ENCODE measurements at places on chromosomes 16 and 17. TPM values are rescaled to one million over a fixed set of nuclear protein-coding genes. Genes with fewer than 3 reads are reported as not detected.

DNA sequence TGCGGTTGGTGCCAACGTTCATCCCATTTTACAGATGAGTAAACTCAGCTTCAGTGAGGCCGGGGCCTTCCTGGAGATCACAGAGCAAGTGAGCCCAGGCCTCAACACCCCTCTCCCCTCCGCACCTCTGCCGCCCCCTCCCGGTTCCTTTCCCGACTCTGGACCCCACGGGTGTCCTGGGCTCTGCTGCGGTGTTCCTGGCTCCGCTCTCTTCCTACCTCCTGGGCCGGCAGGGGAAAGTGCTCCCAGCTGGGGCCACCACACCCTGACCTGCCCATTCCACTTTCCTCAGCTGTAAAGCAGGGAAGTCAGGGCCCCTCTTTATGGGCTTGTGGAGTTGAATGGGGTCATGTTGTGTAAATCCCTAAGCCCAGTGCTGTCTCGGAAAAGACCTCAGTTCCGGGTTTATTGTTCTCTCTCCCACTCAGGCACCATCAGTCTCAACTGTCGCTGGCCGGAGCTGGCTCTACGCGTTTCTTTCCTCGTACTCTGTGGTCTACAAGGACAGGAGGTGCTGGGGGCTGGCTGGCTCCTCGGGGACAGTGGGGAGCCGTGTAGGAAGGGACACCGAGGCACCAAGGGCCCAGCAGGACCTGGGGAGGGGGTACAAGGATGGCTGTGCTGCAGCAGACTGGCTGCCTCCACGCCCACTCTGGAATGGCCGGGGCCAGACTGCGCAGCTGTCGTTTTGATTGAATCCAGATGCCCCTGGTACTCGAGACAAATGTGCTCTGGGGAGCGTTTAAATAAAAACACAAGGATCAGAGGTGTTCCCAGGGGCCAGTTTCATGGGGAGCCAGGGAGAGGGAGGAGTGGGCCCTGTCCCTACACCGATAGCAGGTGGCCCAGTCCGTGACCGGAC lies 21.7 kb upstream of the ACSF3 start:
- DNase-seq, result no peak

LRRC75A gene
- total RNA-seq, result 1.8 TPM

HOXB6 gene
- total RNA-seq, result not detected

DNA sequence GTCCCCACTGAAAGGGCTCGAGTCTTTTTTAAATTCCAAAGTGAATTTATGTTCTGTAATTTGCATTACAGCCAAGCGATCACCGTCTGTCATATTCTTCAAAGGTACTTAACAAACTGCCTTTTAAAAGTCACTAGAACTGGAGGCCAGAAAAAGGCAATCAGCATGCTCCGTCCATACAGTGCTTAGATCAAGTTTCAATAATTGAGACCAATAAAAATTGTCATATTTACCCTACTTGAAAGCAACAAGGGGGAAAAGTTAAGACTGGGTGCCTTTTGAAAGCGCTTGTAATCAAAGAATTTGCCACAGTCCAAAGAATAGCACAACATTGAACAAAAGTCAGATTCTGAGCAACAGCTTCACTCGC lies 9.0 kb upstream of the ZFHX3 start:
- no peak for DNase-seq

DNA sequence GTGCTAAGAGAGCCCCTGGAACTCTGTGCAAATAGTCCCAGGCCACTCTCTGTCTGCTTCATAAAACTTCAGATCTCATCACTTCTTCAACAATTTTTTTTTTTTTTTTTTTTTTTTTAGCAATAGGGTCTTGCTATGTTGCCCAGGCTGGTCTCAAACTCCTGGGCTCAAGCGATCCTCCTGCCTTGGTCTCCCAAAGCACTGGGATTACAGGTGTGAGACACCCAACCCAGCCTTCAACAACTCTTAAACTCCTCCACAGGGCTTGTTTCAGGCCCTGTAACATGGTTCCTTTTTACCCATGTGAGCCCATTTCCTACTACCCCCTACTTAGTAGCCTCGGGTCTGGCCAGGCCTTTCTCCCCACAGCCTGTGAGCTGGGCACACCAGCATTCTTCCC lies 39.3 kb upstream of the ICAM2 start:
- no peak for DNase-seq

EFCAB13 gene
- total RNA-seq, result 4.3 TPM

- DNase-seq, result no peak
Measured at GRCh38 chr17:41682631-41683030, 6.1 kb upstream of the EIF1 start.

GRCh38 chr16:23827057-23827456 lies 8.7 kb upstream of the PRKCB start:
- peak; percentile 25 for DNase-seq

NOD2 gene
- total RNA-seq, result 1.6 TPM

DNA sequence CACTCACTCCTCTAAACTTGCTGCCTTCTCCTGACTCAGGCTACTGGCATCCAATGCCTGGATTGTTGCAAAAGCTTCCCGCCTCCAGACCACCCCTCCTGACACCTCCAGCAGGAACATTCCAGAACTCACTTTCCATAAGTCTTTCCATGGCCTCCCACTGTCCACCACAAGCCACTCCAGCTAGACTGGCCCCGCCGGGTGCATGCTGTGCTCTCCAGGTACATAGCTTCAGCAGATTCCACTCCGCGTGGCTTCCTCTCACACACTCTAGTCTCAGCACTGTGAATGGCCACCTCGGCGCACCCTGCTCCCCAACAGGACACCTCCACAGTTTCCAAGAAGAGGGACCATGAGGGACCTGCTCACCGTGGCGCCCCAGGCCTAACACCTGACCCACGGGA lies 25.9 kb upstream of the FAAP100 start:
- no peak for DNase-seq

- DNase-seq, result no peak
Measured at GRCh38 chr17:40180694-40181093, 3.4 kb downstream of the RAPGEFL1 start.

TNP2 gene
- total RNA-seq, result not detected

TMEM235 gene
- total RNA-seq, result not detected

DNA sequence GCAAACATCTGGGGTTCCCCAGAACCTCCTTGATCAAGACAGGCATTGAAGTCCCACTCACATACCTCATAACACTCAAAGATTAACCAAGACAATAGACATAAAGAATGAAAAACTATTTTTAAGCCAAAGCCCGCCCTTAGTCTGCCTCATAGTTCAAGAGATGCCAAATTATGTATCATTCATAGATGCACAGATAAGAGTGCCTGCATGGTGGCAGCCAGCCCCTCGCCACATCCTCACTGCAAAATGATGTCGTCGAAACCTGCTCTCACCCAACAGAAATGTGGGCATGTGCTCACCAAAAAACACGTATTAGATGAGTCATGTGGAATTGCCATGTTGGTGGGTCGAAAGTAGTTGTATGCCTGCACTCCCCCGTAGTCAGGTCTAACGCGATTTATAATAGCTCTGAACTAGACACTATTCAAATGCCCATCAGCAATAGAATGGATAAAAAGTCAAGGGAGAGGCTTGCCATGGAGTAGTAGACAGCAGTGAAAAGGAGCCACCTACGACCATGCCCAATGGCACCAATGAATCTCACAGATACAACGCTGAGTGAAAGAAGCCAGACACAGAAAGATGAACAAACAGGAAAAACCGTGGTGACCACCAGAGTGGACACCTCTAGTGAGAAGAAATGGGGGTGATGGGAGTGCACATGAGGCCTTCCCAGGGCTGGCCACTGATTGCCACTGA lies 64.8 kb downstream of the C16orf95 start:
- peak; percentile 39 for DNase-seq

DNA sequence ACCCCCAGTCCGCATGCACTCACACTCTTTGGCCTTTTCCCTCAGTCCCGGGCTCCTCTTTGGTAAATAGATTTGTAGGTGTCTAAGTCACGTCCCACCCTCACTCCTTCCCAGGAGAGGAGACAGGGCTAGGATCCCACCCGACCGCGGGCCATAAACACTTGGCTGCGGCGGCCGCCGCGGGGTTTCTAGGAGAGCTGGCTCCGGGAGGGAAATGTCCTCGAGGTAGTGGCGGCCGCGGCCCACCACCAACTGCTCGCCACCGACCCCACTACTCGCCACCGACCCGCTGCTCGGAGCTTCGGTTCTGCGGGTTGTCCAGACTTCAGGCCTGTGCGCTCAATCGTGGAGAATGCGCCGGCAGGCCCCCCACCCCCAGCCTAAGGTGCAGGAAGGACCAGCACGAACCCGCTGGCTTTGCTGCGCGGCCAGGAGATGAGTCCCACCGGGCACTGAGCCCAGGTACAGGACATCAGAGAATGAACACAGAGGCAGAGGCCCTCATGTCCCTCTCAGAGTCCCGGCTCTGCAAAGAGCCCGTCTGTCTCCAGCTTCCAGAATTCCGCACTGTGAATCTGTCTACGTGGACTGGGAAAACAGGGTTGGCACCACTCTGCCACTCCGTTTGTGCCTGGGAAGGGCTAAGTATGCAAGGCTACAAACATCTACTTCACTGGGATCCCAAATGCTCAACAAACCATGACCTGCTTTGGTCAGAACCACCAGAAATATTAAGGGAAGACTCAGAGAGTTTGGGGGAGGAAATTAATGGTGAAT lies 2.5 kb downstream of the PRAC2 start:
- no peak for DNase-seq

- DNase-seq, result no peak
Measured at GRCh38 chr16:50887500-50888298, 145.8 kb downstream of the CYLD start.

GDPD3 gene
- total RNA-seq, result 4.5 TPM

DNA sequence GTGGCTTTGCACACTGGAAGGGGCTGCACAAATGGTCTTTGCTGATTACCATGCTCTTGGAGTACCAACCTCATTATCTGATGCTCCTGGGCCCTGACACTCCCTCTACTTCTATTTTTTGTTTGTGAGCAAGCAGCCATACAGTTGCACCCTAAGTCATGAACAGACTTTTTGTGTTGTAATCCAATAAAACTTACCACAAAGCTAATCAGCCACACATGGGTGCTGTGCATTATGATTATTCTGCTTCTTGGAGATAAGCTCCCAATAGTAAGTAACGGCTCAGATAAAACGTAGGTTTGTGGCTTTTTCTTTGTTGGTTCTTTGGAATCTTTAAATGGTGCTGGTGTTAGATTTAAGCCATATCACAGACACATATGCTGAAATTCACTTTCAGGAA lies 76.2 kb downstream of the CCT6B start:
- DNase-seq, result no peak

SOX8 gene
- total RNA-seq, result 2.1 TPM

DNA sequence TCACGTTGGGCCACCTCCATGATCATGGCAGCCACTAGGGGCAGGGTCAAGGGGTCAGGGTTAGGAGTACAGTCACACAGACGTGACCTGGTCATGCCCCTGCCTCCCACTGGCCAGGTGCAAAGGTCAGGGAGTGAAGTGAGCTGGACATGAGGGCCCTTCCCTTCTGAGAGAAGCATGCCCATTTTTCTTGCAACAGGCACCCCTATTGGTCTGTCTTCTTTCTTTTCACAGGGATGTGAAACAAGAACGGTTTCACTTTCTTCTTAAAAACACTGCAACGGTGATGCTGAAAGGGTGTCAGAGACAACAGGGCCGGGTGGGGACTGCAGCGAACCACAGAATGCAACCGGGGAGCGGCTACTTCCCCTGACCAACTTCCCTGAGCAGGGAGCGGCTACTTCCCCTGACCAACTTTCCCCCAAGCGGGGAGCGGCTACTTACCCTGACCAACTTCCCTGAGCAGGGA lies 52.1 kb upstream of the DOC2B start:
- no peak for DNase-seq

- no peak for DNase-seq
Measured at GRCh38 chr16:49701789-49702494, 154.0 kb downstream of the ZNF423 start.

BRIP1 gene
- 14.5 TPM for total RNA-seq

RFFL gene
- total RNA-seq, result 11.3 TPM

DNA sequence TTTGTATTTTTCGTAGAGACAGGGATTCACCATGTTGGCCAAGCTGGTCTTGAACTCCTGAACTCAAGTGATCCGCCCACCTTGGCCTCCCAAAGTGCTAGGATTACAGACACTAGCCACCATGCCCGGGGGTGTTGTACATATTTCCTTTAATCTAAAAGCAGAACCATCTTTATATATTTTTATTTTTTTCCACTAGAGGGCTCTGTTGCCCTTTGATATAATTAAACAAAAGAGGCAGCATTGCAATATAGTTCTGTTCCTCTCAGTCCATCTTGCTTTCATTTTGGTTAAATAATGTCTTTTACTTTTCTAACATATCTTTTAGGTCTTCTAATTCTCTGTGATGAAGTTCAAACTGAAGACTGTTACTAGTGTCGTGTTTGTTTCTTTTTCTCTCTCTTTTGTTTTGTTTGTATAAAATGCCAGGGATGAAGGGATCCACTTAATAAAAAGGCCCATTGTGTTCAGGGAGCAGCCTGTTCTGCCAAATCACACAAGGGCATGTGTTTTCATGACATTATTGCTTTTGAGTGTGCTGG lies 23.4 kb downstream of the WWOX start:
- peak; percentile 44 for DNase-seq

- DNase-seq, result no peak
Measured at GRCh38 chr17:81924557-81925532, 2.7 kb downstream of the MAFG start.

DNA sequence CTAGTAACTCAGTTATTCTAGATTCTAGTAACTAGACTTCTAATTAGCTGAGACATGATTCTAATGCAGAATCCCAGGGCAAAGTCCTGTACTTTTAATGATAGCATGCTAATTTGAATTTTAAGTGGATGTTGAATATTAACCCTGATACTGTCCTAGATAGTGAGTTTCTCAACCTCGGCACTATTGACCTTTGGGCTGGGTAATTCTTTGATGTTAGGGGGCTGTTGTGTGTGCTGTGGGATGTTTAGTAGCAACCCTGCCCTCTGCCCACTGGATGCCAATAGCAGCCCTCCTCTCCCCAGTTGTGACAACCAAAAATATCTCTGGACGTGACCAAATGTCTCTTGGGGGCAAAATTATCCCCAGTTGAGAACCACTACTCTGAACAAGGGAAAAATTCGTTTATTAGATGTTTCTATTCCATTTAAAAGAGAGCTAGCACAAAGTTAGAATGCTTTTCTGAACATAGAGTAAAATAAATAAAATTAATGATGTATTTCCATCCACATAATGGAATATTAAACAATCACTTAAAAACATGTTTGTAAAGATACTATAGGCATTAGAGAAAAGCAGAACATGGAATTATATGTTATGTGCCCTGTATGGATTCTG lies 30.2 kb downstream of the SALL1 start:
- DNase-seq, result no peak

- no peak for DNase-seq
Measured at GRCh38 chr17:1940810-1941185, 84.3 kb downstream of the RTN4RL1 start.

TBC1D26 gene
- 0.76 TPM for total RNA-seq

DNA sequence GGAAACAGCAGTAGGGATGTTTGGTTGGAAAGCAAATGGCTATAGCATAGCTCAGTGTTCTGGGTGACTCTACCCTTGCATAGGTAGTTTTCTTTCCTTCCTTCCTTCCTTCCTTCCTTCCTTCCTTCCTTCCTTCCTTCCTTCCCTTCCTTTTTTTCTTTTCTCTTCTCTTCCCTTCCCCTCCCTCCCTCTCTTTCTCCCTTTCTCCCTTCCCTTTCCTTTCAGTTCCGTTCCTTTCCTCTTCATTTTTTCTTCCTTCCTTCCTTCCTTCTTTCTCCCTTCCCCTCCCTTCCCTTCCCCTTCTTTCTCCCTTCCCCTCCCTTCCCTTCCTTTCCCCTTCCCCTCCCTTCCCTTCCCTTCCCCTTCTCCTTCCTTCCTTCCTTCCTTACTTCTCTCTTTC lies 31.3 kb downstream of the GDE1 start:
- DNase-seq, result no peak

CCL16 gene
- not detected for total RNA-seq

FZD2 gene
- 0.16 TPM for total RNA-seq

- no peak for DNase-seq
Measured at GRCh38 chr17:36720131-36720530, 118.7 kb downstream of the MRM1 start.

KRTAP2-3 gene
- not detected for total RNA-seq

CLEC18B gene
- total RNA-seq, result 0.22 TPM

Data from activated CD8-positive, alpha-beta T cell treated with anti-CD3 and anti-CD28 coated beads for 36 hours (primary cell).